Activated T-cell treated with anti-CD3 and anti-CD28 coated beads, Interleukin-2, amount 50 U/mL, for 72 hours (primary cell): ENCODE measurements at places on chromosomes 5 and 9. TPM values are rescaled to one million over a fixed set of nuclear protein-coding genes. Genes with fewer than 3 reads are reported as not detected.

- H3K36me3 ChIP-seq = no peaks in the 10 kb centered on the region
- DNase-seq = no peak
- no peak overlapping the region for H3K4me3 ChIP-seq
- no peaks in the 10 kb centered on the region for H3K4me1 ChIP-seq
- no peaks in the 10 kb centered on the region for H3K27me3 ChIP-seq
Observed at GRCh38 chr5:8685704-8686103, 816.8 kb downstream of the MTRR start.

DNA sequence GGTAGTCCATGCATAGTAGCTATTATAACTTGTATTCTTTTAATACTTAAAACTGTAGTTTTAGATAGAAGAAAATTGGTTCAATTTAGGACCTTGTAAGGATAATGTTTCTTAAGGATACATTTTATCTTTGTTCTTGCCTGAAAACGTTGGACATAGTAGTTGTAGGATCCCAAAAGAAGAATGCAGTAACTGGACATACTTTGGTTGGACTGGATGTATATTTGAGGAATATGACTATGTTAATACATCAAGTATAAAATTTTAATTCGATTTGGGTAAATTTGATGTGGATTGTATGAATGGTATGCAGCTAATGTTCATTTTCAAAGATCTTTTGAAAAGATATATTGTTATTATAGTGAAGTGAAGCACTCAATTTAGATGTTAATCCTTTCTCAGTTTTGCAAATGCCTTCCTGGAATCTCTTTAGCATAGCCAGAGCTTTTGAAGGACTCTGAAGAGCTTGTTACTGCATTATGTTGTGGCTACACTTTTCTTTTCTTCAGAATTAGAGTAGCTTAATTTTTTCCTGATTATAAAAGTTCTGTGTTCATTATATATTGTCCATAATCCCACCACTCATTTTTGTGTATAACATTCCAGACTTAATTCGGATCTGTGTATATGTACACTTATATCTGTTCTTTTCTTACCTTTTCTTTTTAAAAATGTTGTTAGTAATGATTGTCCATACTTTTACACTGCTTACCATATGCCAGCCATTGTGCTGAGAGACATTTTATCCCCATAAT lies 41.2 kb downstream of the LRRTM2 start:
- no peaks in the 10 kb centered on the region for H3K4me1 ChIP-seq
- no peak overlapping the region for H3K4me3 ChIP-seq

- no peaks in the 10 kb centered on the region for H3K27me3 ChIP-seq
- H3K27ac ChIP-seq = no peak overlapping the region
- H3K36me3 ChIP-seq = no peaks in the 10 kb centered on the region
- no peaks in the 10 kb centered on the region for H3K4me1 ChIP-seq
Observed at GRCh38 chr5:58447226-58447625, 12.7 kb downstream of the PLK2 start.

SLC36A2 gene
- not detected for total RNA-seq

CNTNAP3 gene
- total RNA-seq = not detected

RBM22 gene
- 86.2 TPM for total RNA-seq
